GM10248 (cell line): ENCODE measurements at places on chromosomes 4 and X.

GRCh38 chrX:136055651-136056221, 70.5 kb downstream of the SLC9A6 start:
- DNase-seq = no peak

DNA sequence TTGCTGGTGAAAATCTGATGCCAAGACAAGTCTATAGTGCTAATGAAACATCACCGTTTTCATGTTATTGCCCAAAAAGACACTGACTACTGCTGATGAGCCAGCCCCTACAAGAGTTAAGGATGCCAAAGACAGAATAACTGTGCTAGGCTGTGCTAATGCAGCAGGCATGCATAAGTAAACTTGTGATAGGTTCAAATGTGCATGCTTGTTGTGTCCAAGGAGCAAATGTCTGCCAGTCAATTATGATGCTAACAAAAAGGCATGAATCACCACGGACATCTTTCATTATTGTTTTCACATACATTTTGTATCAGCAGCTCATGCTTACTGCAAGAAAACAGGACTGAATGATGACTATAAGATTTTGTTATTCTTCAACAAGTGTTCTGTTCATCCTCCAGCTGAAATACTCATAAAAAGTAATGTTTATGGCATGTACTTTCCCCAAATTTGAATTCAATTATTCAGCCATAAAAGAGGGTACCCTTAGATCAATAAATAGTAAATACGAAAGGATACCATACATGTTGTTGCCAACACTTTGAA, 306.9 kb upstream of the ARSJ start:
- no peak for DNase-seq

GRCh38 chr4:26039639-26040359, 125.8 kb downstream of the SMIM20 start:
- DNase-seq = no peak

- DNase-seq = no peak
These were observed 196.2 kb upstream of the TENT5D start for GRCh38 chrX:80223982-80224579.

GRCh38 chr4:44629280-44629866, 22.1 kb downstream of the YIPF7 start:
- DNase-seq = peak; percentile 54

DNA sequence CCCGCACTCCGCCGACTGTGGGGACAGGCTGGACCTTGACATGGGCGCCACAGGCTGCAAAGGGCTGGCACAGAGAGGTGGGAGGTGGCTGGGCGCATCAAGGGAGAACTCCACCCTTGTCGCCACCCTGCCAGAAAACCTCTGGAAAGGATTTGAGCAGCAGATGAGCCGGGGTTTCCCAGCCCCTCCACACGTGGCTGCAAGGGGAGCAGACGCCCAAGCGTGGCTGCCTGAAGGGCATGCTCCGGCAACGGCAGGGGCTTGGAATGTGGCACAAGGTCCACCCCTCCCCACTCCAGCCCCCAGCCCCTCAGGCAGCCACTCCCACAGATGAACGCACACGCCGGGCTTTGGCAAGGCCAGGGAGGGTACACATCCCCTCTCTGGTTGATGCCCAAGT, 4.6 kb downstream of the BGN start:
- DNase-seq = no peak

DNA sequence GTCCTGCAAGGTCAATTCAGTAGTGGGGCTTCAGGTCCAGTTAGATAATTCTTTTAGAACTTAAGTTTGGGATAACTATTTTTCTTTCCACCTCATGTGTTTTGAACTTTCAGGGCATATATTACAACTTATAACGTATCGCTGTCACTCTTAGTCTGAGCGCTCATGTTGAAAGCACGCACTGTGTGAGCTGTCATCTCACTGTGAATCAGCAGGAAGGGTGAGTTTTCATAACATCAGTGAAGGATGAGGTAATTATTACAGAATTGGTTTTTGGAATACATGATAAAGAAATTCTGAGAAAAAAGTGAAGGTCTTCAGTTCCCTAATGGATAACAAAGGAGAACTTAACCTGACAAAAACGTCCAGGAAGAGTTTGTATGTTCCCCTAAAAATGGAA, 45.1 kb upstream of the SLC4A4 start:
- no peak for DNase-seq

DNA sequence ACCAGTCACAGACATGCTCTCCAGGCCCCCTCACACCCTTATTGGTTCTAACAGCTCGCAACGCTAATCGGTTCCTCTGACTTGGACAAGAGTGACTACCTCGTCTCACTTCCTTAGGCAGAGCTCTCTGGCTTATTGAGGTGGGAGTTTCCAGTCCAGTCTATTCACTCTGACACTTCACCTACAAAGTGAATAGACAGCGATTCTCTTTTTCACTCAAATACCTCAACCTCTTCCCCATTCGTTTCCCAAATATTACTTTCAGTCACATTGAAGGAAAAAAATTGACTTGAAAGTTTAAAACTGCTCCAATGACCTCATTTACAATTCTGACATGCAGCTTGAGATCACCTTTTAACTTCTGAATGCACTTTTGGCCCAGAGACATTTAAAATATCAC, 17.7 kb downstream of the HELT start:
- DNase-seq = no peak

DNA sequence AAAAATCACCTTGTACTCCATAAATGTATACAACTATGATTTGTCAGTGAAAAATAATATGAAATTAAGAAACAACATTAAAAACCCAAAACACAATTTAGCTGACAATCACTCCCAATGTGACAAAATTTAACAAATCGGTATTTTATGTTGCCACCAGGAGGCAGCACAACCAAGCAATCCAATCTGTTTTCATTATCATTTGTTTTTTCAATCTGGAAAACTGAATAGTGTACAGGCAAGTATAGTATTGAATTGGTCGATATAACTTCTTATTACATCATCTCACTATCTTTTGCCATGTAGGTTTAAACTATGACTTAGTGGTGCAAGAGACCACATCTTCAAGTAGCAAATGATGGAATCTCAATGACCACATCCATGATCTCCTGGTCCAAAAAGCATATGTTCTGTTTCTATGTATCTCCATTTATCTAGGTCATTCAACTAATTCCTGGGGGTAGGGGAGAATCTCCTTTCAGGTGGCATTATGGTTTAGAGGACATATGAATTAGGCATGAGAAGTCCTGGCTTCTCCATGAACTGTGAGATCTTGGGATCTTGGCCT, 112.9 kb upstream of the AGA start:
- peak; percentile 32 for DNase-seq

- DNase-seq = no peak
These were observed 75.7 kb downstream of the FAM114A1 start for GRCh38 chr4:38943343-38943742.

DNA sequence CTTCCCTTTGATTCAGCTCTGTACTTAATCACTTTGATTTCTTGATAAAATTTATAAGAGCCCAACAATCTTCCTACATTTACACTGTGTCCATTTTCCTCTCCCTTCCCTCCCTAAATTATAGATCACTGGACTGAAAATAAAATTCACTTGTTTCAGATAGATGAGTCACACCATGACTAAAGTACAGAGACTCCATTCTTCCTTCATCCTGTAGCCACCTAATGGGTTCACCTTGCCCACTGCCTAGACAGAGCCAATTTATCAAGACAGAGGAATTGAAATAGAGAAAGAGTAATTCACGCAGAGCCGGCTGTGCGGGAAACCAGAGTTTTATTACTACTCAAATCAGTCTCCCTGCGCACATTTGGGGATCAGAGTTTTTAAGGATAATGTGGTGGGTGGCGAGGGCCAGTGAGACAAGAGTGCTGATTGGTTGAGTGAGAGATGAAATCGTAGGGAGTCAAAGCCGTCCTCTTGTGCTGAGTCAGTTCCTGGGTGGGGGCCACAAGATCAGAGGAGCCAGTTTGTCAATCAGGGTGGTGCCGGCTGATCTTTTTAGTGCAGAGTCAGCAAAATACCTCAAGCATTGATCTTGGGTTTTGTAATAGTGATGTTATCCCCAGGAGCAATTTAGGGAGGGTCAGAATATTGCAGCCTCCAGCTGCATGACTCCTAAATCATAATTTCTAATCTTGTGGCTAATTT, 71.3 kb upstream of the MED14 start:
- DNase-seq = no peak

DNA sequence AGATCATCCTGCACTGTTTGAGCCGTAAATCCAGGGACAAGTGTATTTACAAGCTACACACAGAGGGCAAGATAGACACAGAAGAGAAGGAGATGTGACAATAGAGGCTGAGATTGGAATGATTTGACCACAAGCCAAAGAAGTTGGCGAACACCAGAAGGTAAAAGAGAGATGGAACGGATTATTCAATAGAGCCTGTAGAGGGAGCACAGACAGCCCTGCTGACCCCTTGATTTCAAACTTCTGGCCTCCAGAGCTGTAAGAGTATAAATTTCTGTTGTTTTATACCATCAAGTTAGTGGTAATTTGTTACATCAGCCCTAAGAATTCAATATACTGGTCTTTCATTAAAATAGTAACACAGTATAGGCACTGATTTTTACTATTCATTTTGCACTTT, 447.8 kb downstream of the FAT4 start:
- no peak for DNase-seq

DNA sequence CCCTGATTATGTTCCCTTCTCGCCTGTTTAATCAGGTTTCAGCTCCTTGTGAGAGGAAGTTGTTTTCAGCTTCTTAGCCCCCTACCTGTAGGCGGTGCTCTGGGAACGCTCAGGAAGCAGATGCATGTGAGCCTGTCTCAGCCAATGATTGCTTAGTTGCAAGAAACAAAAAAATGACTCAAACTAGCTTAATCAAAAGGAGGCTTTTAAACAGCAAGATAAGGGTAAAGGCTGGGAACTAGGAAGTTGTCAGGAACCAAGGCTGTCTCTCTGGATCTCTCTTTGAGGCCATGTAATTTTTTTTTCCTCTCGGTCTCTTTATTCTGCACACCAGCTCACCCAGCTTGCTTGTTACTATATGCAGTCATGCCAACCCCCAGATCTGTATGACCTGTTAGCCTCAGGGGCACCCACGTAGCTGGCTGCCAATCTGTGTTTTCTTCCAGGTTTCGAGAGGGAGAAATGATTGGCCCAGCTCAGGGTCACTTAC, 109.1 kb downstream of the PTTG2 start:
- peak; percentile 44 for DNase-seq

DNA sequence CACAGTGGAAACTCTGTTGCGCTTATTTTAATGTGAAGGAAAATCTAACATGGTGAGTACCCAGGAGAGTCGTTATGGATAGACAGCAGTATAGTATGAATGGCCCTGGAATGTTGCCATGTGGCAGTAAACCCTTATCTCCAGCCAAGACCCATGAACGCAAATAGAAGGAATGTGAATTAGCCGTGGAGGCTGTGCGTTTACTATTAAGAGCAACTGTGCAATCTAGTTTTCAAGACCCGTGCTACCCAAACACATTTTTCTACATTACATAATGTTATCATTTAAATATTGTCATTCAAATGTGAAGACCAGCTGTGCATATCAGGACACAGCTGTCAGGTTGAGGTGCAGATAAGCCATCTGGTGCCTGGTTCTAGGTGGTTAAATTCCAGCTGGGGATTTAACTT, 13.3 kb upstream of the AGA start:
- no peak for DNase-seq

DNA sequence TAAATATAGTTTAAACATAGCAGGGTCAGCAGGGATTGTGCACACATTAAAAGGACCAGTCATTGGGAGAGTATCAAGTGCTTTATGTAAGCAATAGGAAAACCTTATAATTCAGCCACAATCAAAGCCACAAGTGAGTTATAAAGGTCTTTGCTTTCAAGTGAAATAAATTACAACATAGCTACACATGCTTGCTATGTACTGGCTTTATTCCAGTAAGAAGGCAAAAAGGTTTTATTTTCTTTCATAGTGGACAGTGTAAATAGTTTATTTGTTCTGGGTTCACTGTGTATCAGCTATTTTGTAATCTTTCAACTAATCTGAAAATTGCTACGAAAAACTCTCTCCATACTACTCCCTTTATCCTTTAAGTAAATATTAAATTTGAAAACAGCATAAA, 691.4 kb downstream of the PCDH7 start:
- no peak for DNase-seq

GRCh38 chr4:25628451-25628850, 27.2 kb upstream of the SLC34A2 start:
- DNase-seq = no peak

DNA sequence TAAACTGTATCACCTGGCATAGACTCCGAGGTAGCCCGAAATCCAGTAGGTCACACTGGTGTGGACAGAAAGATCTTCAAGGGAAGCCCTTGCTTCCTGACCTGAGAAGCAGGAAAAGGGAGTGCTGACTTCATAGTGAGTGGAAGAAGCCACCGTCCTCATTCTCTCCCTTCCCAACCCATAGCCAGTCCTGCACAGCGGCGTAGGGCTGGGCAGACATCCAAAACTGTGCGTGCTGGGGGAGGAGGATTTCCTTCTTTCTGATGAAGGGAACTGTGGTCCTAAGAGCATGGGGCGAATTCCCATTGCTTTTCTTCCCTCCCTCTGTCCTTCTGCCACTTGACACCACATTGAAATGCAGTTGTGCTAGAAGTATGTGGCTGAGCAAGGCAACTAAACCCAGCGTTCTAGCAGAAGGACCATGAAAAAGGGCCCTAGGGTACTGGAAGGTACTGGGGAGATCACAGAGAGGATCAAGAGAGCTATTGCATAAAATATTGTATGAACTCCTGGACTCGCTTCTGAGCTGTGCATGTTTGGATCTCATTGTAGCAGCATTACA, 66.9 kb downstream of the STOX2 start:
- DNase-seq = no peak

- DNase-seq = no peak
These were observed 33.1 kb upstream of the ANXA10 start for GRCh38 chr4:168059251-168059650.

DNA sequence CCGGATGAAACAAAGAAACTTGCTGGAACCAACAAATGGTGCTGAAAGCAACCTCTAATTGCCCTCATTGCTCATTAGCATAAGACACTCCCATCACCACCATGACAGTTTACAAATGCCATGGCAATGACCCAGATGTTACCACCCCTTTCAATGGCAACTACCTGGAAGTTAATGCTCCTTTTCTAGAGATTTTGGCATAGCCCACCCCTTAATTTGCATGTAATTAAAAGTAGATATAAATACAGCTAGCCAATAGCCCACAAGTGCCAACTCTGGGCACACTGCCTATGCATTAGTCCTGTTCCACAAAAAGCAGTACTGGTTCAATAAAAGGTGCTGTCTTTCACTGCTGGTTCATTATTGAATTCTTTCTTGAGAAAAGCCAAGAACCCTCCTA, 410.3 kb upstream of the PPP1R2C start:
- no peak for DNase-seq

DNA sequence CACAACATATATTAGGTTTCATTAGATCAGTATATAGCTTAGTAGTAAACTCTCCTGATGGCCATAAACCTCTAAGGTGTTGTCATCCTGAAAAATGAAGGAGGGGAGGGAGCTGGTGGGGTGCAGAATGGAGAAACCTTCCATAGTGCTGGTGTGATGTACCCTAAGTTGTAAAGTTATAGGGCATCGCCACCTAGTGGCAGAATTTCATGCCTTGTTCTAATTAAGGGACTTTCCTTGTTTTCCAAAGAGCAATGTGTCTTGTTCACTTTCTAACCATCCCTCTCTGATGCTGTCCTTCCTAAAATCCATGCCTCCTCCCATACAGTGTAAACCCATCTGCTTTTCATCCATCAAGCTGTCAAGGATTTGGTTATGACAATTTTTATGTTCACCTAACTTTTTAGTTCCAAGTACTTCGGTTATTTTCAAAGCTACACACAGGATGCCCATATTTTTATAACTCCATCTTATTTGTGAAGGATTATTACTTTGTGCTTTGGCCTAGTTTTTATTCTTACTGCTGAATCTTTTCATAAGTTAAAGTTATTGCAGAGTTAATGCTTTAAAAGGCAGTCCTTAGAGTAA, 4.5 kb downstream of the NBDY start:
- DNase-seq = peak; percentile 23
